ENCODE measurements at places on chromosomes 16 and 17.

DNA sequence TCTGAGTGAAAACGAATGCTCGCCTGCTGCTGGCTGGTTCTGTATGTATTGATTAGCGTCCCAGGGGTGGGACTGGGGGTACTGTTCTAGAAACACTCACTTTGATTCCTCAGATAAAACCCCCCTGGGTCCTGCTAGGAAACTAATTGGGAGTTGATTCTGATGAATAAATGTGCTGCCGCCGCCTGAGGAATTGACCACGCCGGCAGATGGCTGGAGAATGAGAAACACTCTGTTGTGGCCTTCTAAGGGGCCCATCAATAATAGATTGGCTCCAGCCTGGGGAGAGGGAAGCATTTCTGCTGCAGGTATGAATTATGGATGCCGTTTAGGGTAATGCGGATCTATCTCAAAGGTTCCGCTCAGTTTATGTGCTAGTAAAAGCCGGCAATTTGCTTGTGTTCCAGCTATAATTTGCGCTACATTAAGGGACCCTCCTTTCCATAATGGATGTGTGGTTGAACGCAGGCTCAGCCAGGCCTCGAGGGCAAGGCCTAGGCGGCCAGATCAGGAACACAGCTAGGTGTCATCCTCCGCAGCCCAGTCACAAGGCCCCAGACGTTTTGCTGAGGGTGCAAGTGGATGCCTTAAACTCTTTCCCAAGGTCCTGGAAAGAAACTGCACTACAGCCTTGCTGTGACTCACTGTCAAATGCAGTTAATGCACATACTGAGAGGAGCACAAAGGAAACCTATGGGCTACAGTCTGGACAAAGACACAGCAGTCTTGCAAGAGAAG is 132.2 kb upstream of the HS3ST2 start:
- DNase-seq: no peak

- DNase-seq: no peak
Observed at GRCh38 chr17:16516594-16517051, 24.6 kb upstream of the LRRC75A start.

- no peak for DNase-seq
Observed at GRCh38 chr16:20883554-20884239, 16.5 kb downstream of the DCUN1D3 start.

DNA sequence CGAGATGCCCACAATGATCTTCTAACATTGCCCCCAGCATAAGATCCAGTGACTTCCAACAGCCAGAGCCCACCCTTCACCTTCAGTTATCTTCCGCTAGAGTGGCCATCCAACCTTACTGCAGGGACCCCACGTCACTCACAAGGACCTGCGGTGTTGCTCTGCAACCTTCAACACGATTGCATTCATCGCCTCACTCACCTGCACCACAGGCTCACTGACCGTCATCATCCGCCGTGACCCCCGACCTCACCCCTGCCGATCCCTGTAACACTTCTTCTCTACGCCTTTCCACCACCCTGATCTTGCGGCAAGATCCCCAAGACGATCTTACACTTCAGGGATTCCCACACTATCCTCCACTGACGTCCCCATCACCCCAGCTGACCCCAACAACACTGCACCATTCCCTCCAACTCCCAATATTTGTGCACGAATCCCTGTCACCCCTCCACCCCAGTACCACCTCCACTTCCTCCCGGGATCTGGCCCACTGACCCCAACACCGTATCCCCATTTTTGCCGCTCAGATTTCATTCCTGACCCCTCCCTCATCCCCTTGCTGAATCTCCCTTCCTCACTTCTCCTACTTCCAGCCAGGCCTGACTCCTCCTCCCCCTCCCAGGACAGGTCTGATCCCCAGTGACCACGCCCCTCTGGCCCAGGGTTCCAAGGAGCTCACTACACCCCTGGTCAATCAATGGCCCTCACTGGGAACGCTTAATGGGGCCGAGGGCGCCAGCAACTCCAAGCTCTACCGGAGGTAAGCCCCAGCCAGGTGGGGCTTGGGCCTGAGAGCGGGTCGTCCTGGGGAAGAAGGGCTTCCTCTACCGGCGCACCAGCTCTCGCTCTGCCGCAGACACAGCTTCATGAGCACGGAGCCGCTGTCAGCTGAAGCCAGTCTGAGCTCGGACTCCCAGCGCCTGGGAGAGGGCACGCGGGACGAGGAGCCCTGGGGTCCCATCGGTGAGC is 7.6 kb downstream of the RUNDC3A start:
- DNase-seq: no peak

GRCh38 chr16:87050142-87050541 is 267.1 kb downstream of the C16orf95 start:
- no peak for DNase-seq

- no peak for DNase-seq
Observed at GRCh38 chr16:72189865-72190371, 18.0 kb upstream of the PMFBP1 start.

- DNase-seq: no peak
Observed at GRCh38 chr17:82729479-82730260, 5.7 kb upstream of the FN3K start.

- DNase-seq: no peak
Observed at GRCh38 chr17:8680466-8681169, 50.1 kb upstream of the MYH10 start.

- no peak for DNase-seq
Observed at GRCh38 chr16:22007509-22008214, at the start of gene MOSMO. TSS of gene MOSMO (plus strand) at chr16:22008111. CDS start at chr16:22008302, 191 bp downstream.

- no peak for DNase-seq
Observed at GRCh38 chr16:24609740-24610415, 70.5 kb downstream of the RBBP6 start.

- no peak for DNase-seq
Observed at GRCh38 chr16:55513616-55514015, 4.7 kb downstream of the LPCAT2 start.

GRCh38 chr17:65025297-65025696 is 31.2 kb downstream of the GNA13 start:
- no peak for DNase-seq

All from vagina (tissue), 2 donors.